ENCODE measurements at places on chromosomes 3 and 15. TPM values are rescaled to one million over a fixed set of nuclear protein-coding genes. Genes with fewer than 3 reads are reported as not detected.

Gene CYP11A1
- total RNA-seq, result not detected

Gene EFCC1
- 0.29 TPM for total RNA-seq

Gene SCN11A
- total RNA-seq, result not detected

- DNase-seq, result no peak
Measured at GRCh38 chr3:176988795-176989194, 208.5 kb downstream of the TBL1XR1 start.

DNA sequence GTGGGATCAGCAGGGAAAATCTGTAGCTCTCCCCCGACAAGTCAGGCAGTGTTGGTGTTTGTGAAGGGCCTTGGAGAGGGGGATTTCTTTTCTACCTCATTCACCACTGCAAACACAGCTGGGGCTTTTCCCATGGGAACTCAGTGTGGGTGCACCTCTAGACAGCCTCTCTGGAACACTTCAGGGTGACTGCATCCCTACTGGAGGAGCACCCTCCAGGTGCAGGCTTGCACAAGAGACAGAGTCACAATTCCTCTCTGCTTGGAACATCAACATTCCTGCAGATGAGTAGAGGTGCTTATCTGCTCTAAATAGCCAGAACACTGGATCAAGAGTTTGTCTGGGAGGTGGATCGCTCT is 72.7 kb upstream of the AKAP13 start:
- DNase-seq, result no peak

DNA sequence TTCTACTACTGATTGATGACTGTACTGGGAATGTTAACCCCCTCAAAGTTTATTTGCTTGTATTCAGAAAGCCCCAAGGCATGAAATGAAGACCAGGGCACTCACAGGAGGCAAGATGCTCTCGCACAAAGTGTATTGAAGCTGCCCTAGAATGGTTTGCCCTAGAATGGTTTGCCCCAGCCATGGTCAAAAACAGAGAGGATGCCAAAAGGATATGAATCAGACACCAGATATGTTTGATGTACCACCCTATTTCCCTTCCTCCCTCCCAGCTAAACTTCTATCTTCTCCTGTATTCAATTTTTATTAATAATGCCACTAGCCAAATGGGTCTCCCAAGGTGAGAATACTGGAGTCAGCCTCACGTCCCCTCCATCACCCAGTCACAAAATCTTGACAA is 101.3 kb downstream of the TMCO5A start:
- DNase-seq, result peak; percentile 46

DNA sequence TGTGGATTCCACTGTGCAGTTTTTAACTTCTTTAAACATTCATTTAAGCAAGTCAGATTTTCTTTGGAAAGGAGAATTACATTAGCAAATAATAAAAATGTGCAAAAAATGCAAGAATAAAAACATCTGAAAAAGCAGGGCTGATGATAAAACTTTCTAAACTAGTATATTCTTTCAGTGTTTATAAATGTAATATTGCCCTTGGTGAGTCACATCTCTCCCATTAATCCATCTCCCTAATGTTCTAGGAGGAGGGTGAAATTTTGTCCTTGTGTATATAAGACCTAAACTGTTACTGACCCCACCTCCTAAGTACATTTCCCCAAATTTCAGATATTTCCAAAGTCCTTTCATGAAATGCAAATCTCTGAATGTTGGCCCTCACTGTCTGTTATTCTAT is 28.5 kb upstream of the DCUN1D1 start:
- no peak for DNase-seq

GRCh38 chr3:170397685-170398084 is 21.0 kb upstream of the CLDN11 start:
- DNase-seq, result no peak

Data from A172 (cell line).